ENCODE measurements at places on chromosomes 2 and 18.

DNA sequence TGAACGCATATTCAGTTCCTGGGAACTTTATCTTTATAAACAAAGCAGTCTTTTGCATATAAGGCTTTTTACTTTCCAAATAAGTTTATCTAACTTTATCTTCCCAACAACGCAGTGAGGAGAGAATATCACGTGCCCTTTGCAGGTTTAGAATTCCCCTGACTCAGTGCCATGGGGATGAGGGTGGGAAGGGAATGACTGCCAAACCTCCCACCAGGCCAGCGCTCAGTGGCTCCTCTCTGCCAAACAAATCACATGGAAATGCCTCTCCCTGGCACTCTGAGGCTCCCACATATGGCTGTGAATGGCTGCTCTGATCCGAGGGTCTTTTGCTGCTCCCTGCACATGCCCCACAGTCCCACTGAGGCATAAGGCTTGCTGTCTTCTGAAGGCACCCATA lies 158.3 kb downstream of the DNAH6 start:
- DNase-seq, result no peak

DNA sequence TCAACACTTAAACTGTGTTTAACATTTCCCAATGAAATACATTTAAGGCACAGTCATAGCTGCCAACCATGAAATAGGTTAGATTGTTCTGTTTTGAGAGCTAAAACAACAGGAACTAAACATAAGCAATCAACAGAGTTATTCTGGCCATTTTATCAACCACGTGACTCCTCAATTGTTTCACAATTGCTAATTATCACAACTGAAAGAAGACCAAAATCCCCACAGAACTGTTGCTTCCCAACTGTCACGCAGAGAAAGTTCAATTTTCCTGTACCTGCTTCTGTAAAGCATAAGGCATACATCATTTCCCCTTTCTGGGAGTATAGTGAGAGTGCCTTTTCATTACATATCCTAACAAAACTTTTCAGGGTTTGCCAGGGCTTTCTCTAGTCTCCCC lies 248.6 kb downstream of the EPHA4 start:
- no peak for DNase-seq

- no peak for DNase-seq
Observed at GRCh38 chr2:201781557-201782051, 871 bp upstream of the ALS2 start.

GRCh38 chr18:10148189-10148929 lies 234.5 kb downstream of the VAPA start:
- no peak for DNase-seq

GRCh38 chr2:207122651-207123334 lies 43.0 kb downstream of the KLF7 start:
- no peak for DNase-seq

- DNase-seq, result no peak
Observed at GRCh38 chr2:112149194-112149593, 11.0 kb downstream of the FBLN7 start.

- DNase-seq, result no peak
Observed at GRCh38 chr2:101967826-101968513, 23.8 kb upstream of the IL1R2 start.

- DNase-seq, result no peak
Observed at GRCh38 chr2:176383836-176384442, 114.7 kb downstream of the MTX2 start.

- no peak for DNase-seq
Observed at GRCh38 chr2:233338046-233338445, 16.2 kb upstream of the DGKD start.

DNA sequence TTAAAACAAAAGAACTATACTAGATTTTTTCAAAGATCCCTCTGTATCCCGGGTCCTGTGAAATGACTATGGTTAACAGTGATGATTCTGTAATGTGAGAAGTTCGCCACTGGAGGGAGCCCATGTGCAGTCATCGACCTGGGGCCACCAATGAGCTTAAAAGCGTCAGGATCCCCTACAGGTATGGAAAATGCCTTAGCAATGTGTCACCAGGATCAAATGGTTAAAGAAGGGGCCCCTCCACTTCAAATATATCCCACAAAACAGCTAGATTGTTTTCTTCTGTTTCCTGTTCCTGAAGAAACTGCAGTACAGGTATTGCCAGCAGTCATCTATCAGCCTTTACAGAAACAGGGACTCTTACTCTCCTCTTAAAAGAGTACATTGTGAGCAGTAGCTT lies 15.3 kb downstream of the CHRNA1 start:
- peak; percentile 55 for DNase-seq

DNA sequence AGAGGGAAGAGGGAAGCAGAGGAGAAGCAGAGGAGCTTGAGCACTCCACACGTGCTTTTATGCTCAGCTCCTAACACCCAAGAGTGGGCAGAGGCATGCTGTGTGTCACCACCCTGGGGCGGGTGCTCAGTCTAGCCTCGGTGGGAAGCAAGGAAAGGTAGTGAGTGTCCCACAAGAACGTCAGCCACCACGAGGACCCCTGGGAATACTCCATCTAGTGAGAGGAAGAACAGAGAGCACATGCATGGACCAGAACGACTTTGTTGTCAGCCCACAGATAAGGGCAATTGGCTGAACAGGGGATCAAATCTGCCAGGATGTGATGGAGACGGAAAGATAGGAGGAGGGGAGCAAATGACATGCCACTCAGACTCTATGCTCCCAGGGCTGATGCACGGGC lies 83.4 kb downstream of the XDH start:
- DNase-seq, result no peak

- no peak for DNase-seq
Observed at GRCh38 chr18:5466256-5466655, 77.5 kb downstream of the EPB41L3 start.

- peak; percentile 63 for DNase-seq
Observed at GRCh38 chr2:11097038-11097720, 58.1 kb upstream of the SLC66A3 start.

DNA sequence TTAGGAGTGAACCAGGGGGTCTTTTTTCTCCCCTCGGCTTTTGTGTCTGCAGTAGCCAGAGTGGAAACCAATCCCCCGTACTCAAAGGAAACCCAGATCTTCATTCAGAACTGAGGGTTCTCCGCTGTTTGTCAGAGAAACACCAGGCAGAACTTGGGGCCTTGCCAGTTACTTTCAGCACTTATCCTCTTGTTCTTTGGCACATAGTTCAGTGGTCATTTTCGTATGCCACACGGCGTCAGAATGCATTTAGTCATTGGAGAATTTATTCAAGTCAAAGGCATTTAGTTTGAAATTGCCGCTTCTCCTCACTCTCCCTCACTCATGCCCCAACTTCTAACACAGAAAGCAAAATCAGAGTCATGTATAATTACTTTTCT lies 102.9 kb downstream of the CABLES1 start:
- no peak for DNase-seq

- DNase-seq, result no peak
Observed at GRCh38 chr18:12256951-12257350, 2.8 kb downstream of the CIDEA start.

DNA sequence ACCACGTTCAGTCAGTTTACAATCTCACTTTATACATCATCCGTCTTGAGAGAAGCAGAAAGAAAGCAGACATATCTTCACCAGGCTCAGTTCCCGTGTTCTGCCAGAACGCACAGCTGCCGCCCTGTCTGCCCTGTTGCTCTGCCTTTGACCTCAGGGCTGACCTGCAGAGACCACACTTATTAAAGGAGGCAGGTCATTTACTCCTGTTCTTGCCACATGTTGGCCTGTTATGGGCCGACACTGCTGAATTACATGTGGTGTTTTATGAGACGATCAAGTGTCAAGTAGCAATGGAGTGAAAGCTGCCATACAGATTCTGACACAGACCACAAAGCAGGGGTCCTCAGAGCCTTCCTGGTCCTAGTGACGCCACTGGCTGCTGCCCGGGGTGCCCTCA lies 232.2 kb downstream of the TTC32 start:
- no peak for DNase-seq

- no peak for DNase-seq
Observed at GRCh38 chr2:232073026-232073425, 111.5 kb downstream of the DIS3L2 start.

DNA sequence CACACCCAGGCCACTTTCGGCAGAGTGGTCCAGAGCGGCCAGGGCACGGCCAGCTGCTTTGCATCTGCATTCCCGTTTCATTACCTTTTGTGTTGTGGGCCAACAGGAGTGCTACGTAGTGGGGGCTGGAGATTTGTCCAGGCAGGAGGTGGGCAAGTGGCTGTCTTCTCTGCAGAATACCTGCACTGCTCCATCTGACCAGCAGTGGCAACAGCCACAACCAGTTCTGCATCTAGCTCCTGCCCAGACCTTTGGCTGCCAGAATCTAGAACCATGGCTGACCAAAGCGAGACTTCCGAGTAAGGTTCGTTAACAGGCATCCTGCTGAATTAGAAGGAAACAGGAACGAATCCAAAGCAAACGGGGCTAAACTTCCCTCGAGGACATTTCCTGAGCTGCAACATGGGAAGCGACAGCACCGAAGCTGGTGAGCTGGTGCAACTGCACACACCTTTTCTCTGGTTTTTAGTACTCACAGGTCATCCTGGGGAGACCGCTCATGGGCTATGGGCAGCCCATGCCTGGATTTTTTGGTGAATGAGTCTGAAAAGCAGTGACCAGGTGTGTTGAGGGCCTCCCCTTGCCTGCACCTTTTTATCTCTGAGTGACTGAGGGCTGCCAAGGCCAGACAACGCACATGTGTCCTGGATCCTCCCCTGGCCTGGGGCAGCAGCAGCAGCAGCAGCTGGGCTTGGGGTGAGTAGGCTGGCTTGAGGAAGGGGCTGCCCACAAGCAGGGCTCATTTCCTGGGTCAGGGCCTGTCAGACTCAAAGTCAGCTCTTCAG lies 10.5 kb downstream of the GDF7 start:
- DNase-seq, result no peak

DNA sequence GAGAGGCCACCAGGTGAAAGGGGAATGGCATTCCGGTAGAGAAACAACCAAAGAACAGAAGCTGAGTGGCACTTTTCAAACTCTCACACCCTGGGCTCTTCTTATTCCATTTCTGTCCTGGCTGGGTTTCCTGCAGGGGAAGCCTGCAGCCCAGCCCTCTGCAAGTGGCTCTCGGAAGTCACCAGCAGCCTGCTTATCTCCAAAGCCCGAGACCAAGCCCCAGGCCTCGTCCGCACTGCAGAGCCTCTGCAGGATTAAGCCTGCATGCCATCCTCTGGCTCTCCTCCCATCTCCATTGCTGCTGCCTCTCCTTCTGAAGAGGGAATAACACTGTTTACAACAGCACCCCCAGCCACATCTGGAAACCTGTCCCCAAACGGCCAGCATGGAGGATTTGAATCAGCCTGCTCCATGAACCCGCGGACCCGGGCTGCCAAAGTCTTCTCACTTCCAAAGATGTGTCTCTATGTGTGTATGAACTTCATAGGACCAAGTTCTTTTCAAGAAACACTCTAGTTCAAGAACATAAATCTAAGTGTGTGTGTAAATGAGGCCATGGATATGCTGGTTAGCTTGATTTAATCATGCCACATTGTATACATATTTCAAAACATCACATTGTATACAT lies 54.2 kb downstream of the DIPK1C start:
- no peak for DNase-seq

GRCh38 chr2:110149330-110150220 lies 34.0 kb upstream of the MALL start:
- no peak for DNase-seq

GRCh38 chr2:95015261-95015912 lies 10.1 kb upstream of the MAL start:
- no peak for DNase-seq

GRCh38 chr2:134379722-134380121 lies 125.8 kb downstream of the MGAT5 start:
- no peak for DNase-seq

- DNase-seq, result no peak
Observed at GRCh38 chr18:63350230-63350629, 16.8 kb downstream of the KDSR start.

DNA sequence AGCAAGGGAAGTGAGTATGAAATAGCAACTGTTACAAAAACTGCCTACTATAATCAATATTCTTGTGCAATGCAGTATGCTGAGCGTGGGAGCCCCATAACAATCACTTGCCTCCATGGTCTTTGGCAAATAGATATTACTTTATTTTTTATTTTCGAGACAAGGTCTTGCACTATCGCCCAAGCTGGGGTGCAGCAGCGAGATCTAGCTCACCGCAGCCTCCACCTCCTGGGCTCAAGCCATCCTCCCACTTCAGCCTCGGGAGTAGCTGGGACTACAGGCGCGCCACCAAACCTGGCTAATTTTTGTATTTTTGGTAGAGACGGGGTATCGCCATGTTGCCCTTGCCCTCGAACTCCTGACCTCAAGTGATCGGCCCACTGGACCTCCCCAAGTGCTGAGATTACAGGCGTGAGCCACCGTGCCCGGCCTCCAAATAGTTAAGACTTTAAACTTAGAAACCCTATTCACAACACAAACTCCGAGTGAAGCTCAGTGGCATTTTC lies 1.2 kb upstream of the CCNT2 start:
- no peak for DNase-seq

DNA sequence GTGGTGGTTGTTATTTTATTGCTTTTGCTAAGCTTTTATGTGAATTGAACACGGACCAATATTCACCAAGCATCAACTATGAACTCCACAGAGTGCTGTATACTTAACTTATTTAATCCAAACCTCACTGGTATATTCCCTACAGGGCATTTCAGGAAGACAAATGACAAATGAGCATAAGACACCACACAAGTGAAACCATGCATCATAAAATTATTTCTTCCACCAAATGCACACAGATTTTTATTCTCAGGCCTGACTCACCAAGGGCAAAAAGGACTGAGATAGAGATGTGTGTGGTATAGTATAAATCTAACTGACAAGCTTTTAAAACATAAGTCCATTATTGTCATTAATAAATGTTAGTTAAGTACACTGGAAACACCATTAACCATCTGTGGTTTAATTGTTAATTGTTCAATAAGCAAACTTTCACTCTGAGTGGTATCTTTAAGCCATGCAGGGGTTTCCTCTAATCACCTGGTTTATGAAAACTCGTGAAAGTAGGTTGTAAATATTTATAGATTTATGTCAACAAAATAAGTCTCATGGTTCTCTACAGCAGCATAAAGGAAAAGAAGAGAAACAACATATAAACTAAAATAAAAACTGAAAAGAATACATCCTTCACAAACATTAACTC lies 77.6 kb upstream of the CRIM1 start:
- no peak for DNase-seq

DNA sequence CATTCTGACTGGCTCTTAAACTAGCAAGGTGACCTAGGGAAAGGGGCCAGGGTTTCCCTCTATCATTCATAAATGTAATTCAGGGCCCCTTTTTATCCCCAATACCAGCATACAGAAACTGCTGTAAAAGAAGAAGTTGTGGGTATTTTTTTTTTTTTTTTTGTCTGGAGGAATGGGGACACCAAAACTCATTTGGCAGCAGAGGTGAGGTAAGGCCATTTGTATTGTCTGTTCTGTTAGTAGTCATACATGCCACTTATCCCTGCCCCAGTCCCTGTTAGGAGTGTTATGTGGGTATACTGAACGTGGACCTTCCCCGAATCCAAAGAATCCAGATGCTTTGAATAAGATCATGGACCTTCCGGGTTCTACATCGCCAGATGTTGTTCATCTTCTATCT lies 1.7 kb downstream of the SEPTIN2 start:
- DNase-seq, result no peak

- no peak for DNase-seq
Observed at GRCh38 chr2:194718881-194719280, 938.1 kb upstream of the SLC39A10 start.

GRCh38 chr2:45330637-45331409 lies 280.2 kb downstream of the SRBD1 start:
- DNase-seq, result peak; percentile 37

- DNase-seq, result no peak
Observed at GRCh38 chr2:217913436-217913835, 89.4 kb downstream of the TNS1 start.

- no peak for DNase-seq
Observed at GRCh38 chr2:9889812-9890261, 46.6 kb downstream of the TAF1B start.

- DNase-seq, result no peak
Observed at GRCh38 chr2:36177282-36177681, 178.3 kb upstream of the CRIM1 start.
